GM18507 (cell line): ENCODE measurements at places on chromosomes 5 and 9.
A peak's percentile ranks its signal among the peaks of the same experiment; 100 is the strongest.

DNA sequence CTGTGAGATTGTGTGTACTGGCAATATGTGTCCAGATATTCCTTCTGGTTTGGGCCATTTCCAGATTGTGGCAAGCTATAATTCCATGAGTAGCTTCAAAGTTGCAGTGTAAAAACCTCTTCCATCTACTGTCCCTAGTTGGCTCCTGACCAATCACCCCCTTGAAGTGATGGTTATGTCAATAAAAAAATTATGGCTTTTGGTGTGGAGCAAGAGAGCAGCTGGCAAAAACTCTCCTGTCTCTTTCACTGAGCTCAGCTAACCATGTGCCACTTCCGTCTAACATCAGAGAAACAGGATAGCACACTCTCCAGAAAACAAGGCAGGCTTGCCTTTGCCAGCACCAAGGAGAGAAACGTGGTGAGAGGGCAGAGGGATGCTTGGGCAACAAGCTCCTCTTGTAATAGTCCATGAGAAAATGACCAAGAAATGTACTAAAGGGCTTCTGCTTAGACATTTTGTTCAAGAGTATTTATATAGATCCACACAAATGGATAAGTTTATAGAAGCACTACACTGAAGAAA is 914.4 kb upstream of the SEMA6A start:
- DNase-seq = no peak

GRCh38 chr5:34487159-34487879 is 168.8 kb upstream of the RAI14 start:
- DNase-seq = no peak

GRCh38 chr5:108703313-108703712 is 44.4 kb upstream of the FER start:
- no peak for DNase-seq

- DNase-seq = no peak
Measured at GRCh38 chr5:17678751-17679324, 44.6 kb downstream of the TAF11L14 start.

DNA sequence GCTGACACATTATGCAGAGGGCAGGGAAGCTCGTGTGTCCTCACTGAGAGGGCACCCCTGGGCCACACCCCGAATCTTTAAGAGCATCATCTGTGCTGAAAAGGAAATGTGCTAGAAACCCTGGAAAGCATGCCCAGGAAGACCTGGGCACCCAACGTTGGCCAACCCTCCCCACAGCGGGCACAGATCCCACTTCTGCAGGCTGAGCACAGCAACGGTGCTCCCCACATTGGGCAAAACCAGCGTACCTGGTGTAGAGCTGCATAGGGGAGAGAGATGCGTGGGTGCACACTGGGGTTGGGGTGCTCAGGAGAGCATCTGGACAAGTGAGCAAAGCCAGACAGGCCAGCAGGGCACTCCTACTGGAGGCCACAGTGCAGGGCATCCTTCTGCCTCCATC is 32.6 kb downstream of the ROR2 start:
- no peak for DNase-seq

DNA sequence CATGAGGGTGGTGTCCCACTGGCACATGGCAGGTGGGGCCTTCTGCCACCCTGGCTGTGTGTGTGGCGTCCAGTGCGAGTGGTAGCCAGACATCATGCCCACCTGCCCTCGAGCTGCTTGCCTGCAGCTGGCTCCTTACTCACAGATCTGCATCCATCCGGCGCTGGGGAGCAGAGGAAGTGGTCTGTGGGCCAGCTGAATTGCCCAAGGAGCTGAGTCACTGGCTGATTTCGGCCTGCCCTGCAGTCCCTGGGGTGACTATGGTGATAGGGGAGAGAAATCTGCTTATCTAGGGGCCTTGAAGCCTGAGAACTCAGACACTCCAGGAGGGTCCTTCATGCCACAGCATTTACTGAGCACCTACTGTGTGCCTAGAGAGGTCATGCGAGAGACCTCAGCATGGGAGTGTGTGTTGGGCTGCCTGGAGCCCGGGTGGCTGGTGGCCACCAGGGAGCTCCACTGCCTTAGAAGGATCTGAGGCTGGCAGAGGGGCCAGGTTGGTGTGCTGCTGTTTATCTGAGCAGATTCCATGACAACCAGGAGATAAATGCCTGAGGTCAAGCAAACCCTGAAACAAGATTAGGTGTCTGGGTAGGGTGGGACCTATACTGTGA is 57.1 kb downstream of the SLC22A5 start:
- no peak for DNase-seq

DNA sequence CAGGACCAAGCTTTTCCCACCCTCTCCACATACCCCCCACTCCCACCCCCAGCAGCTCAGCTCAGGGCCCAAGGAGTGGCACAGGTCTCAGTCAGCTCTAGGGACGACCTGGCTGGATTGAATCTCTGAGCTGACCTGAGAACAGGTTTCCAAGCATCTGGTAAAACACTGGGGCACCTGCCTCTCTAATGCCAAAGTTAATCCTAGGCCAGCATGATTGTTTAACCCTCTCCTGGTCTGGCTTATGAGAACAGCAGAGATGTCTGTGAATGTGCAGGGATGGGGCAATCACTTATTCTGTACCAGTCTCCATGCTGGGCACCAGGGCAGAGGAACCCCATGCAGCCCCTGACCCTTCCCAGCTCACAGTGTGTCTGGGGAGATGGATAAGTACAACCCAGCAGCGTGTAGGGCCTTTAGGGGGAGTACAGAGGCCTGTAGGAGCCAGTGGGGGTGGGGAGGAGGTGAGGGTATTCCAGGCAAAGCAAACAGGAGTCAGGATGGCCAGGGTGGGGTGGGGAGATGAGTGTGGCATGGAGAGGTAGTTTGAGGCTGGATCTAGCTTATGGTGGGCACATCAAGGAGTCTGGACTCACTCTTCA is 678 bp upstream of the KIF12 start:
- no peak for DNase-seq

- no peak for DNase-seq
Measured at GRCh38 chr9:130402645-130403440, 41.9 kb upstream of the ASS1 start.

GRCh38 chr5:143418140-143418866 is 14.8 kb upstream of the NR3C1 start:
- no peak for DNase-seq

GRCh38 chr9:97983589-97984187 is 547 bp downstream of the ANP32B start:
- DNase-seq = peak; percentile 9
